ENCODE measurements at places on chromosomes 7 and 10.

GRCh38 chr7:30286749-30287148, 2.4 kb downstream of the ZNRF2 start:
- no peak for DNase-seq

DNA sequence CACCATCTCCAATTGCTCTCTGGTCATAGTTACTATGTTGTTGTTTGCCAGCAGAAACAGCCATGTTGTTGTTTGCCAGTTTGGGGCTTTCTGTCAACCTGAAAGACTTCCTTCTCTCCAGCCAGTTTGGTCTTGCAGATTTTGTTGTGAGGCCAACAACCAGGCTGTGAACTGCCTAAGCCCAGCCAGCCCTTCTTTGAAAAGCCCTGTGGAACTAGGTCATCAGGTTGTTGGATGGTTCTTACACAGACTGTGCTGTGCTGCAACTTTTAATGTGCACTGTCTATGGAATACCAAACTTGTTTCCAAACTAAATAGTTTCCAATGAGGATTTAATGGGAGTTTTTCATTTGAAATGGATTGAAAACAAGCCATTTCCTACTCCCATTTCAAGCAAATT, 592.7 kb upstream of the GALNT17 start:
- no peak for DNase-seq

GRCh38 chr7:38561166-38561565, 70.0 kb downstream of the AMPH start:
- no peak for DNase-seq

- no peak for DNase-seq
Observed at GRCh38 chr7:21651697-21652096, 108.9 kb downstream of the DNAH11 start.

GRCh38 chr7:105003872-105004510, 10.0 kb upstream of the KMT2E start:
- DNase-seq, result peak; percentile 60

GRCh38 chr7:134813663-134814396, 34.4 kb downstream of the CALD1 start:
- DNase-seq, result peak; percentile 76

DNA sequence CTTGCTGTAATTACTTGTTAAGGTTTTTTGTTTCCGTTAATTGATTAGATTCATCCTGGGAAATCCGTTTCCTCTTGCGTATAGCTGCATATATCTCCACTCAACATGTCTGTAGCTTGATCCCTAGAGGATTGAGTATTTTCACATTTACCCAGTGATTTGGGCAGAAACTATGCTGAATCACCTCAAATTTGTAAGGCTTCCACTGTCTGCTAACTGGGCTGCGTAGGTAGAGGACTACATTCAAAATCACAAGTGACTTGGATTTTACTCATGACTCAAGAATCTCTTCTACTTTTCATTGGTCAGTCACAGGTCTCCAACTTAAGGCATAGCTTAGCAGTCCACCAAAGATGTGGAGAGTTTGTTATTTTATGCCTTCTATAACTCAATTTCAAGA, 141.8 kb downstream of the POLR1F start:
- no peak for DNase-seq

- no peak for DNase-seq
Observed at GRCh38 chr7:157799076-157799685, 462.4 kb downstream of the DNAJB6 start.

- no peak for DNase-seq
Observed at GRCh38 chr10:21813946-21814345, 189.6 kb downstream of the DNAJC1 start.

DNA sequence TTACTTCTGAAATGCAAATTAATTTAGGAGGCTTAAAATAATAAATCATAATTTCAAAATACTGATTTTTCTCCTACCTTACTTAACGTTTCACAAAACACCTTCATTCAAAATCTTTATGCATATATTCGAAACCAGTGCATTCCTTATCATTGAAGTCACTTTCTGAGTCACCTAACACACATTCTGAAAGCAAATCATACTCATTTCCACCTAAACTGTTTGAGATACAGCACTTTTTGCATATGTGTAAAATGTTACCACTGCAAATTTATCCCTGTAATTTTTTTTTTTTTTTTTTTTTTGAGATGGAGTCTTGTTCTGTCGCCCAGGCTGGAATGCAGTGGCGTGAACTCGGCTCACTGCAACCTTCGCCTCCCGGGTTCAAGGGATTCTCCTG, 15.7 kb downstream of the PPP3CB start:
- DNase-seq, result peak; percentile 31

GRCh38 chr10:68074031-68074774, 880 bp downstream of the HERC4 start:
- DNase-seq, result peak; percentile 55

- DNase-seq, result no peak
Observed at GRCh38 chr10:79063071-79063491, 5.7 kb upstream of the ZMIZ1 start.

DNA sequence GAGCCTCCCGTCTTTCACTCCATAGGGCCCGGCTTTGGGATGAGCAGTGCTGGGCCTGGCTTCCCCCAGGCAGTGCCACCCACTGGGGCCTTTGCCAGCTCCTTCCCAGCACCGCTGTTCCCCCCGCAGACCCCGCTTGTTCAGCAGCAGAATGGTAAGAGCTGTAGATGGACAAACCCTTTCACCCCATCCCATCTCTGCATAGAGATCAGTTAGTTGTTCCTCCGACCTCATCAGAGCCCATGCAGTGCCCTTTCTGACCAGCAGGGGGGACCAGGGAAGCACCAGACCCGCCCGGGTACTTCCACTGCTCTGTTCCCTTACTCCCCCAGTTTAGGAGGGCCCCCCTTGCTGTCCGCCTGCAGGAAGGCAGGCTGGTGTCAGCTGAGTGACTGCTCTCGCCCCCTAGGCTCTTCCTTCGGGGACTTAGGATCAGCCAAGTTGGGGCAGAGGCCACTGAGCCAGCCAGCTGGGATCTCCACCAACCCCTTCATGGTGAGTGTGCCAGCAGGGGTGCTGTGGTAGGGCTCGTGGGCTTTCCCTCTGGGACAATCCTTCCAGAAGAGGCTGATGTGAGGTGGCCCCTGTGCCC, 9.8 kb downstream of the SAP25 start:
- DNase-seq, result peak; percentile 73

- no peak for DNase-seq
Observed at GRCh38 chr10:60848680-60849079, 70.4 kb downstream of the CDK1 start.

- no peak for DNase-seq
Observed at GRCh38 chr10:127314797-127315196, 118.4 kb upstream of the INSYN2A start.

DNA sequence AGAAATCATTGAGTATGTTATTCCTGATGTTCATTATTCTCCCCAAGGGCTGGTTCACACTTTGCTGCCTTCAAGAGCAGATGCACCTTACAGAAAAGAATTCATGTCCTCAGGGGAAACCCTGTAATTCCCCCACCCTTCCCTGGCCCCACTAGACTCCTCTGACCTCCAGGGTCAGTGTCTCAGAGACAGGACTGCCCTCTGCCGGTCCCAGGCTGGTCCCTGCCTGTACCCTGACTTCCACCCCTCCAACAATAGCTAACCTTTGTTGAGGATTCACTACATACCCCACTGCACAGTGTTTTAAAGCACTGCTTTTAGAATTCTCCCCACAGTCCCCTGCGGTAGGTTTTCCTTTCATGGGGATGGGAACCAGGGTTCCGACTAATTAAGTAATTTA, 4.4 kb upstream of the SEPHS1 start:
- DNase-seq, result no peak

- no peak for DNase-seq
Observed at GRCh38 chr7:151251328-151251688, 2.8 kb upstream of the SMARCD3 start.

GRCh38 chr7:92656121-92656520, 65.9 kb upstream of the FAM133B start:
- no peak for DNase-seq

- DNase-seq, result no peak
Observed at GRCh38 chr10:103892181-103892580, 25.8 kb downstream of the STN1 start.

- peak; percentile 67 for DNase-seq
Observed at GRCh38 chr10:114323023-114323422, 81.3 kb downstream of the AFAP1L2 start.

GRCh38 chr7:107364787-107365186, 105.1 kb upstream of the GPR22 start:
- DNase-seq, result no peak

GRCh38 chr7:92634924-92635519, 44.8 kb upstream of the FAM133B start:
- DNase-seq, result peak; percentile 86

DNA sequence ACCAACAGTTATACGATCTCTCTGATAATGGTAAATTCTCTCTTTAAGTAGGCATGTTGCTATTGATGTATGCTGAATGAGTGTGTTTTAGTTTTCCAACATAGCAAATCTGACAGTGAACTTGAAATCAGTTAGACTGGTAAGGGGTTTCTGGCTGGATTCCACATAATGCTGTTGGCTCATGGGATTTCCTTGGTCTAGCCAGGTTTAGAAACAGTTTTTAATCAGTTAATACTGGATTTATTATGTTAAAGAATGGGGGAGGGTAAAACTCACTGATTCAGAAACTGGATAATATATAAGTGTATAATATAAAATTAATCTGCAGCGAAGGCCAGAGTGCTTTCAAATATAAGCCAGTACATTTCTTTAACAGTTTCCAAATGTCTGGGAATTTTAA, 55.6 kb downstream of the PCDH15 start:
- no peak for DNase-seq

GRCh38 chr10:76089556-76090180, 658.2 kb downstream of the LRMDA start:
- DNase-seq, result no peak

DNA sequence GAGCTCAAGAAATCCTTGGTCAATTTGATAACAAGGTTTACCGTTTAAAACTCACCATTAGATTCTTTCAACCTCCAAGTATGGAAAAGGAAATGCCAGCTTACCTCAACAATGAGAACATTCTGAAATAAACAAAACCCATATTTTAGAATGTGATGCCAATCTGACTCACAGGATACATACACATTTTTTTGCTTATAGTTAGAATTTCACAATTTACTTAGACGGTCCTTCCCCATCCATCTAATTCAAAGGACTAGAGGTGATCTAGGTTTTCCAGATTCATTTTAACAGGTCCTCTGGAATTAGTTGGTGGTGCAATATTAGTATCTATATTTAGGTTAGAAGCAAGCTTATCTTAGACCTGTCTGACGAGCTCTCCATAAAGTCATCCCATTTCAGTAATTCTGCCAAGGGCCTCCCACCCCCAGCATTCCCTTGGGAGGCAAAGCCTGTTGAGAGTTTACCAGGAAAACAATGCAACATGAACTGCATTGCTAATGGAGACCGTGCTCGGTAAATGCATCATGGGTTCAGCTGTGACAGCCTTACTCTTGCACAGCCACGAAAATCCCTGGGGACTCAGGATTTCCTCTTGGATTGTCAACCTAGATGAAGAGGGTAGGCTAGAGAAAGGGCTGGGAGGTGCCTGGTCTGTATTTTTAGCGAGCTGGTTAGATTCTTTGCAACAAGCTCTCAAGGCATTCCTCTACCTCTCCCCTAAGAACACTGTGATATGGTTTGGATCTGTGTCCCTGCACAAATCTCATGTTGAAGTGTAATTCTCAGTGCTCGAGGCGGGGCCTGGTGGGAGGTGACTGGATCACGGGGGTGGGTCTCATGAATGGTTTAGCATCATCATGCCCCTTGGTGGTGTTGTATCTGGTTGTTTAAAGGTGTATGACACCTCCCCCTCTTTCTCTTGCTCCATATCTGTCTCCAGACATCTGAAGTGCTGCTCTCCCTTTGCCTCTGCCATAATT, 93.8 kb downstream of the PRTFDC1 start:
- DNase-seq, result peak; percentile 36

DNA sequence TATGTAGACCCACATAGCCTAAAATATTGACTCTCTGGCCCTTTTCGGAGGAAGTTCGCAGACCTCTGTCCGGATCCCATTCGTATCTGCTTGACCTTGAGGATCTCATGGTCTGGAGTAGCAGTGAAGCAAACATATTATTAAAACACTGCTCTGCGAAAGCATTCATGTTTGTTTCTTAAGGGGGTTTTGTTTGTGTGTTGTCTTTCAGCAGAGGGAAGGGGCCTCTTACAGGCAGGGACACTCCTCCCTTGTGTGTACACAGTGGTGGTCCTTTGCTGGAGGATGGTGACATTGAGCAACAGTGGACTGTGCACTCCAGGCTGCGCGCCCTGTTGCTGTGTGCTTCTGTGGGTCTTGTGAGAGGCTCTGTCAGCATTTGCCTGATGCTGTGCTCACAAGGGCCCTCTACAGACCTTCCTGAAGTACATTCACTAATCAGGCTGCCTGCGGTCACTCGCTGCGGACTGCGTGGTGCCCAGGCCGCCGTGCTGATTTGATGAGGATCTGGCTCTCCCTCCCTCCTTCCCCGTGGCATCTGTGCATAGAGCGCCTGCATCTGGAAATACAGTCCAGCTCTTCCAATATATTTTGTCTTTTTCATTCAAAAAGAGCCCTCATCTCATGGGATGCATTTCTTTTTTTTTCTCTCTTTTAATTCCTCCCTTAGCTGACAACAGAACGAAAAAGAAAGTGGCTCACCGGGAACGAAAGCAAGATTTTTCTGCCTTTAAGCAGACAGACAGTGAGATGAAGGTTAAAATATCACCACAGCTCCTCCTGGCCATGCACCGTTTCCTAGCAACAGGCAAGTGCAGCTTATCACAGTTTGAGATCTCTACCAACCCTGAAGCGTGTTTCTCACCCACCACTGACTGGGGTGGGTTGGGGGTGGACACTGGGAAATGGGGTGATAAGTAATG, 135.8 kb downstream of the CNNM2 start:
- DNase-seq, result peak; percentile 89

DNA sequence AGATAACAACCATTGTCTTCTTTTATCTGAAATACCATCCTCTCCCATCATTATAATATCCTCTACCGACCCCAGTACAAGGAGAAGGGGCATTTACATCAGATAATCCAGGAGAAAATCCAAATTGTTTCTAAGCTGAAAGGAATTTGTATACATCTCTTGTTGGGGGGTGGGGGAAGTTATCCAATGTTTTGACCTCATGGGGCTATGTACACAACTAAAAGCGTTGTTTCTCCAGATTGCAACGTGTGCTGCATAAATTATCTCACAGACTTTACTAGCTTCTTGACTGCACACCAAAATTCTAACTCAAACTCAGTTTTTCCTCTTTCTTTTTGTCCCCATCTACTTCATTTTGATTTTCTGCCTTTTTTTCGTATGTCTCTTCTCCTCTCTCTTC, 156.7 kb downstream of the TWIST1 start:
- peak; percentile 36 for DNase-seq

- no peak for DNase-seq
Observed at GRCh38 chr7:14770614-14771013, 131.9 kb downstream of the DGKB start.

GRCh38 chr10:93947524-93947923, 46.2 kb upstream of the PLCE1 start:
- peak; percentile 5 for DNase-seq

DNA sequence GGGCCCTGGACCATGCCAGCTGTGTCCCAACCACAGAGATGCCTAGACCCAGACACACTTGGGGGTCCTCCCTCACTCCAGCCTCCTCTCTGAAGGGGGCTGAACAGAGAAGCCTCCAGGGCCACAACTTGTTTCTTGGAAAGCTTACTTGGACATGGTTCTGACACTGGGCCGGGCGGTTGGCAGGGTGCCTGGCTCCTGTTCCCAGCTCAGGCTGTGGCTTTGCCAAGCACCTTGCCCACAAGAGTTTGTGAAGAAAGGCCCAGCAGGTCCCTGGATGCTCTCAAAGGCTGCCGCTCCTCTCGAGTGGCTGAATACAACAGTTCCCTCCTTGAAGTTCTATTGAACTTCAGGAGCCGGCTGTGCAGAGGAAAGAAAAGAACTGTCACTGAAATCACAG, 181.6 kb downstream of the PTPN20 start:
- DNase-seq, result no peak

- no peak for DNase-seq
Observed at GRCh38 chr7:1859266-1860035, 189.4 kb downstream of the ELFN1 start.

All from fibroblast of villous mesenchyme (primary cell).